GM04503 (cell line): ENCODE measurements at places on chromosomes 4 and X.

- no peak for DNase-seq
Measured at GRCh38 chr4:181077341-181077740, 1165.9 kb upstream of the TENM3 start.

DNA sequence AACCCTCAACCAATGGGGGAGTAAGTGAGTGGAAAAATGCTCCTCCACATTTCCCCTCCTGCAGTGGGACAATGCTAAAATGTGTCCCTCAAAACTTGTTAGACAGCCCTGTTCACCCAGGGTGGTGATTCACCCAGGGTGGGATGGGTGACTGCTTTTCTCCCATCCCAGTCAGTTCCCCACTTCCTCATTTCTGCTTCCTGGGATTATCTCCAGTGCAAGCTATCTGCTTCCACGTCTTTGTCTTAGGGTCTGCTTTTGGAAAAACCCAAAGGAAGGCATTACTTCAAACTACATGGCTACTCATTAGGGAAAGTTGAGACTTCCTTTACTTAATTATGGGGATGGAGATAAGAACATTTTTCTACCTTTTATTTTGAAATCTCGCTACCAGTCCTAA is 45.5 kb downstream of the ETNPPL start:
- no peak for DNase-seq

GRCh38 chrX:150765782-150766350 is 72.7 kb downstream of the MTMR1 start:
- DNase-seq = no peak

DNA sequence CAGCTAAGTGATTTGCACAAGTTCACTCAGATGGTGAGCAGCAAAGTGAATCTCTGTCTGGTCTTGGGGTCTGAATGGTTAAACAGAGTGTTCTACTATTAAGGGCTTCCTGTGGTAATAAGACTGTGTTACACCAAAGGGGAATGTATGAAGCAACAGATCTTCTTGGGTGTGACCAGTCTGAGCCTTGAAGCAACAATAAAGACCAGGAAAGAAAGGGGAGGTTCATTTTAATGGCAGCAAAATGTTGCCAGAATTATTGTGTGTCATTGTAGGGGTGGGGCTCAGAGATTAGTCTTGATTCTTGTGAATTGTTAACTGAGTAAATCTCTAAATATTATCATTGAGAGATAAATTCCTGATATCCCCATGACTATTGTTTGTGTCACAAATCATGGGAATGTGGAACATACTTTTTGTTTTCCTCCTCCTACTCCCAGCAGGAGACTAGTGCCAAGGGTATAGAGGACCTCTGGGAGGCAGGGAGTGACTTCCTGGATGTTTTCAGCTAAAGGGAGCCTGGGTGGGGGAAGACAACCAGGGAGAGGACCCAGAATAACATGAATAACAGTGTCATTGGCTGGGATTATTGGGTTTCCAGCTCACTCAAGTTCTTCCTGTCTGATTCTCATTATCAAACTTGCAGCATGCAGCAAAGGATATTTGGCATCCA is 141.4 kb upstream of the PAK3 start:
- no peak for DNase-seq

GRCh38 chr4:7436256-7436655 is 1.5 kb upstream of the PSAPL1 start:
- DNase-seq = no peak

GRCh38 chr4:156954587-156954986 is 17.0 kb downstream of the PDGFC start:
- no peak for DNase-seq

DNA sequence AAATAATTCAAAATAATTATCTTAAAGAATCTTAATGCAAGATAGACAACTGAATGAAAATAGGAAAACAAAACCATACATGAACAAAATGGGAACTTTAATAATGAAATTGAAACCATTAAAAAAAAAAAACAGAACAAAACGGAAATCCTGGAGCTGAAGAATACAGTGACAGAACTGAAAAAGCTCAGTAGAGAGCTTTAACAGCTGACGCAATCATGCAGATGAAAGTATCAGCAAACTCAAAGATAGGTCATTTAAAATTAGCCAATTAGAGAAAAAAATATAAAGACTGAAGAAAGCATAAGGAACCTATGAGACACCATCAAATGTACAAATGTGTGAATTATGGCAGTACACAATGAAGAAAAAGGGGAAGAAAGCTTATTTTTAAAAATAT is 18.8 kb downstream of the SLC25A31 start:
- no peak for DNase-seq

DNA sequence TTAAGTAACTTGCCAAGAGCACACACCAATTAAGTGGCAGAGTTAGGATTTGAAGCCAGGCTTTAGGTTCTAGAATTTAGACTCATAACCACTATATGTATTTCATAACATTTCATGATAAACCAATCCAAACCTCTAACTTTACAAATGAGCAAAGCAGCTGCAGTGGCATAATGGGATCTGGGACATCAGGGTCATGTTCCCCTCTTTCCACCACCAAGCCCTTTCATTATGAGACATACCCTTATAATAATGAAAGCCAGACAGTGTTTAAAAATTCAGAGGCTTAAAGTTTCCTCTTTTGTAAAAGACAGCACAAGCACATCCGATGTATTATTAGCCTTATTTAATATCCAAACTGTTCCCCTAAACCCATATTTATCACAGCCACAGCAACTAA is 28.3 kb upstream of the AMELX start:
- no peak for DNase-seq

GRCh38 chrX:7444967-7445366 is 297.0 kb upstream of the PUDP start:
- DNase-seq = no peak

- no peak for DNase-seq
Measured at GRCh38 chr4:147820975-147821374, 89.1 kb downstream of the ARHGAP10 start.

DNA sequence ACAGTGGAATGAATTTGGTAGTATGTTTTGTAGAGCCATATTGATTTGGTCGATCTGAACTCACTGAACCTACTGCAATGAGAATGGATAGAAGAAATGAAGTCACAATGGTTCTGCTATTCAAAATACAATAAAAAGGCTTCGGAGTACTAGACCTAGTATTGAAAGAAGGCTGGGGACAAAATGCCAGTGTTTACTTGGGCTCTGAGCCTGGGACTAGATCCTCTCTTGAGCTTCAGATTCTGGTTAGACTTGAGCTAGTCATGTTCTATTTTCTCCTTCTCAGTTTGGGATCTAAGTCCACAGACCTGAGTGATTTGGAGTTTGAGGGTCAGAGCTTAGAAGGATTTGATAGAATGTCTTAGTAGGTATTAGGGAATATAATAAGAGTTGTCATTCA is 9.9 kb downstream of the INTS12 start:
- DNase-seq = no peak

DNA sequence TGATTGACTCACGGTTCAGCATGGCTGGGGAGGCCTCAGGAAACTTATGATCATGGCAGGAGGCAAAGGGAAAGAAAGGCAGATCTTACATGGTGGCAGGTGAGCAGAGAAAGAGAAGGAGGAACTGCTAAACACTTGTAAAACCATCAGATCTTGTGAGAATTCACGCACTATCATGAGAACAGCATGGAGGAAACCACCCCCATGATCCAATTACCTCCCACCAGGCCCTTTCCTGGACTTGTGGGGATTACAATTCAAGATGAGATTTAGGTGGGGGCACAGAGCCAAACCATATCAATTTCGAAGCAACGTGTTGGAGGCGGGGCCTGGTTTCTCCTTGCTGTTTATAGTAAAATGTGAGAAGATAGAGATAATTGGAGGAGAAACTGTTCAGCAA is 167.4 kb downstream of the GABRB1 start:
- no peak for DNase-seq

GRCh38 chr4:22508376-22508775 is 7.5 kb downstream of the ADGRA3 start:
- DNase-seq = no peak

GRCh38 chr4:148540622-148541326 is 98.6 kb upstream of the NR3C2 start:
- no peak for DNase-seq

DNA sequence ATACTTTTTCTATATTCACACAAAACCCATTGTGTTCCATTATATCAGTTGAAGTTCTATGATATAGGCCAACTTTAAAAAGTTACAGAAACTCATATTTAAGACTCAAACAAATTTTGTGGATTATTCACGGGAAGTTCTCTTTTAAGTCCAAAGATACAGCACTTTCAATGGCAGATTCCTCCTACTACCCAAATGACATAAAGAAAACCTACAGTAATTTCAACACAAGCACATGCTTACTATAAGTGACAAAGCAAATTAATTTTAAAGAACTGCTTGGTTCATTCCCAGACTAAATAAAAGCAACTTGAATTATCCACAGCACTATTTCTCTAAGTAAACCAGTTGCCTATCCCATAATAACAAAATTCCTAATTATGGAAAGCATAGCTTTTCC is 4.1 kb downstream of the PPA2 start:
- DNase-seq = no peak
